Stimulated activated CD4-positive, alpha-beta T cell treated with anti-CD3 and anti-CD28 coated beads, Interleukin-4, amount 100 ng/mL, for 4 hours (primary cell): ENCODE measurements at places on chromosomes 13 and 19.

GRCh38 chr13:113324398-113324797 is 27.4 kb downstream of the LAMP1 start:
- DNase-seq = no peak

GRCh38 chr13:59531571-59532091 is 632.1 kb downstream of the DIAPH3 start:
- no peak for DNase-seq

DNA sequence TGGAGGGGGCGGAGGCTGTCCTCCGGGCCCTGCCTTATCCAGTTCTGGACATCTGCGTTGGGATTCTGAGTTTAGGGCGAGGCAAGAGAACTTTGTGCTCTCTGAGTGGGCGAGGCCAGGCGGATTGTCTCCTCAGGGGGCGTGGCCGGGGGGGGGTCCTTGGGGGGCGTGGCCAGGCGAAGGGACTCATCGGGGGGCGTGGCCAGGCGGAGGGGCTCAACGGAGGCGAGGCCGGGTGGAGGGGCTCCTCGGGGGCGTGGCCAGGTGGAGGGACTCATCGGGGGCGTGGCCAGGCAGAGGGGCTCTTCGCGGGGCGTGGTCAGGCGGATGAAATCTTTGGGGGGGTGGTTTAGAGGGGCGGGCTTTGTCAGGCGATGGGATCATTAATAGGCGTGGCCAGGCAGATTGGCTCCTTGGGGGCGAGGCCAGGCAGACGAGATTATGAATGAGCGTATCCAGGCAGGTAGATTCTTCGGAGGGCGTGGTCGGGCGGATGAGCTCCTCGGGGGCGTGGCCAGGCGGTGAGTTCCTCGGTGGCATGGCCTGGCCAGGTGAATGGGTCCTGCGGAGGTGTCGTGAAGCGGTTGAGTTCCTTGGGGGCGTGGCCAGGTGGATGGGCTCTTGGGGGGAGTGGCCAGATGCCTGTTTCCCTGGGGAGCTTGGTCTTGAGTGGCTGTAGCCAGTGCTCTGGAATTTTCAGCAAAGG is 10.3 kb upstream of the CACNG7 start:
- DNase-seq = no peak

DNA sequence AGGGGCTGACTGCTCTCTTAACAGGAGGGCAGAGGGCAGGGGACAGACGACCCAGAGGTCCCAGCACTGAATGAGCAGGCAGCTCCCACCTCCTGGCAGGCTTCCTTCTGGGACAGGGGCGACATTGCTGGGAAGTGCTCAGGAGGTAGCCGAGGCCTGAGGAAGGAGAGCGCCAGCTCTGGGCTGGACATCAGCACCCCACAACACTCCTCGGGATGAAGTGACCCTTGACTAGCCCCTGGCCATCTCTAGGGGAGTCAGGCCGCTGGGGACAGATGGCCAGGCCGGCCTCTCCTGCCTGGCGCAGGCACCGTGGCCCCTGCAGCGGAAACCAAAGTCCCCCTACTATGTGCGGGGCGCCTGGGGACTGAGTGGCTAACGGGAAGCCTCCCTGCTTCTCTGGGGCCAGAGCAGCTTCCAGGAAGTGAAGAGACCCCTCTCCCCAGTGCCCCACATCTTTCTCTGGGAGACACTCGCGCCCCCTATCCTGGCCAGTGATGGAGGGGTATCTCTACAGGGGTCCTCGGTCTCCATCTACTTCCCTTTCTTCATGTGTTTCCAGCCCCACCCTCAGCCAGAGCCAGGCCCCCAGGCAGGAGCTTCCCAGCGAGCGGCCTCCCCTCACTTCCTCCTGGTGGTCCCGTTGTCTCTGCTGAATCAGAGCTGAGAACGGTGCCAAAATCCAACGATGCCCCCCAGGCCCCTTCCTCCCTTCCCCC is 10.1 kb downstream of the PRR36 start:
- no peak for DNase-seq

DNA sequence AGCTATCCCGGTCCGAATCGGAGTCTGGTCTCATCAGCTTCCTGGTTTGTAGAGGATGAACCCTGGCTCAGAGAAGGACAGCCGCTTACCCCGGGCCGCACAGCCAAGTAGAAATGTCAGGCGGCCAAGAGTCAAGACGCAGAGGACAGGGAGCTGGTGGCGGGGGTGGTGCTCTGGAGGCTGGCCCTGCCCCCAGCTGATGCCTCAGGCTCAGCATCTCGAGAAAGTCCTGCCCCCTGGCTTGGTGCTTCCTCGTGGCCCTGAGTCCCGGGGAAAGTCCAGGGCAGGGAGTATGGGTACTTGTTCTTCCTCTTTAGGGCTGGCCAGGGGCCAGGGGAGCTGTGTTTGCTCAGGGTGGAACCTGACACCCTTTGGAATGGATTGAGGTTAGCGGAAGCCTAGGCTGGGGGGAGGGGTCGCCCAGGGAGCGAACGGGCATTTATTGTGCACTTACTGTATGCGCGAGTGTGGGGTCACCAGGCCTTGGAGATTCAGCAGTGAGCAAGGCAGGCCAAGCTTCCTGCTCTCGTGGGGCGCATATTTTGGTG is 2.2 kb downstream of the TJP3 start:
- DNase-seq = no peak

DNA sequence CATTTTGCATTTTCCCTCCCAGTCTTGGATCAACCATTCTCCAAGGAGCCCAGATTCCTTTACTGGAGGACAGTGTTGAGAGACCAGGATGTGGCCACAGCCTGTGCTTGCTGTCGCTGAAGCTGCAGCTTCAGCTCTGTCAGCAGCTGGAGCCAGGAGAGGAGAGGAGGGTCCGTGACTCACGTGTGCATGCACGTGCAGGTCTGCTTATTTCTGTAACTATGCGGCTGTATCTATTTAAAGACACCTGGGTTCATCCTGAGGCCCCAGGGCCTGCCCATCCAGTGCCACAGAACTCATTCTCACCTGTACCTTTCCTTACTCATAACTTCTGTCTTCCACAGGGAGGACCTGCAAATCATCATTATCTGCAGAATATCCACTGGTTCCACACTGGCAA is 8.2 kb upstream of the LAMP1 start:
- no peak for DNase-seq

GRCh38 chr13:98847780-98848179 is 95.3 kb upstream of the SLC15A1 start:
- DNase-seq = no peak

GRCh38 chr13:46552303-46552682 is 677 bp upstream of the LRCH1 start:
- DNase-seq = no peak

DNA sequence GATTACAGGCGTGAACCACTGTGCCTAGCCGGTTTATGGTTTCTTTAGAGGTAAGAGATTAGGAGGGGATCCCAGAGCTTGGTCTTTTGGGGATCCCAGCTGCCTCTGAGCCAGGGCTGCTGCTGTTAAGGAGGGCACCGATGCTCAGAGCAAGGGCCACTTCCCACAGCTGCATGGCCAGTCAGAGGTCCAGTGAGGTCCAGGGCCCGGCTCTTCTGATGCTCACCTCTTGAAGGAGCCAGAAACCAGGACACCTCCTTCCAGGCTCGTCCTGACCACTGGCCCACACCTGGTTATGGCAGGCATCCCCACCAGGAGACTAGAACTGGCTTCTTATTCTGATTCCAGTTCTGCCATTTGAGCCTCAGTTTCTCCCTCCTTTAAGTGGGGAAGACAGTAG is 149.0 kb downstream of the TEX29 start:
- no peak for DNase-seq

GRCh38 chr13:101565317-101565716 is 112.8 kb downstream of the ITGBL1 start:
- DNase-seq = no peak

- no peak for DNase-seq
Observed at GRCh38 chr13:55652657-55653056, 1488.1 kb upstream of the PRR20A start.

- DNase-seq = no peak
Observed at GRCh38 chr13:103030776-103031175, 35.4 kb downstream of the SLC10A2 start.

GRCh38 chr13:97030705-97031452 is 36.6 kb upstream of the OXGR1 start:
- no peak for DNase-seq
